Activated naive CD4-positive, alpha-beta T cell treated with Interleukin-2 at 50 U/mL for 16 hours (primary cell): ENCODE measurements at places on chromosomes 3 and 15.

- DNase-seq = no peak
Measured at GRCh38 chr15:25848784-25849156, 14.4 kb downstream of the ATP10A start.

- no peak for DNase-seq
Measured at GRCh38 chr3:50172626-50173220, 17.6 kb downstream of the SEMA3F start.

DNA sequence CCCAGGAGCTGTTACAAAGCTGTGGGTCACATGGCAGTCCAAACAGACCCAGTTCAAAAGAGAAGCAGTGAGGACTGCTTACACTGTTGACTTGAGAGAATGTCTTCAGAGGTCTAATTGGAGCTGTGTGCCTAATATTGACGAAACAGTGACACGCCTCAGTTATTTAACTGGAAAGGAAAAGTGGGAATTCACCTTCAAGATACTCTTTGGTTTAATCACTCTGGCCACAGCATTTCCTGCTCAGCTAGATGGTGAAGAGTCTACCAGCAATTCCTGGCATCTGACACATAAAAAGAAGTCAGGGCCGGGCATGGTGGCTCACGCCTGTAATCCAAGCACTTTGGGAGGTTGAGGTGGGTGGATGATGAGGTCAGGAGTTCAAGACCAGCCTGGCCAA lies 326.4 kb downstream of the SV2B start:
- peak; percentile 22 for DNase-seq

DNA sequence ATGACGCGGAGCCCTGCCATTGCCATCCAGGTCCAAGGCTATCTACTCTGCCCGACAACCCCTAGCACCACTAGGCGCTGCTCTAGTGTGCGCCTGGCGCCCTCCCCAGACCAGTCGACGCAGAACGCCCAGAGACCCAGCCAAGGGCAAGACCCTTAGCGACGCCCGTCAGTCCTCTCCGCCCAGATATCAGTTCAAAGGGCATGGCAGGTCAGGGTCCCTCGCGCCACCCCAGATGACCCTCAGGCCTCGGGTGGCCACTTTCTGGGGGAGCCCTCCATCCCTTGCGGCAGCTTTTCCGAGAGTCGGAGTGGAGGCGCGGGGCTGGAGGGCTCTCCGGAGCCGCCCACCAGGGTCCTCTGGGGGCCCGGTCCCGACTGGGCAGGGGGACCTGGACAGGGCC lies 371 bp upstream of the CLSTN2 start:
- DNase-seq = no peak

DNA sequence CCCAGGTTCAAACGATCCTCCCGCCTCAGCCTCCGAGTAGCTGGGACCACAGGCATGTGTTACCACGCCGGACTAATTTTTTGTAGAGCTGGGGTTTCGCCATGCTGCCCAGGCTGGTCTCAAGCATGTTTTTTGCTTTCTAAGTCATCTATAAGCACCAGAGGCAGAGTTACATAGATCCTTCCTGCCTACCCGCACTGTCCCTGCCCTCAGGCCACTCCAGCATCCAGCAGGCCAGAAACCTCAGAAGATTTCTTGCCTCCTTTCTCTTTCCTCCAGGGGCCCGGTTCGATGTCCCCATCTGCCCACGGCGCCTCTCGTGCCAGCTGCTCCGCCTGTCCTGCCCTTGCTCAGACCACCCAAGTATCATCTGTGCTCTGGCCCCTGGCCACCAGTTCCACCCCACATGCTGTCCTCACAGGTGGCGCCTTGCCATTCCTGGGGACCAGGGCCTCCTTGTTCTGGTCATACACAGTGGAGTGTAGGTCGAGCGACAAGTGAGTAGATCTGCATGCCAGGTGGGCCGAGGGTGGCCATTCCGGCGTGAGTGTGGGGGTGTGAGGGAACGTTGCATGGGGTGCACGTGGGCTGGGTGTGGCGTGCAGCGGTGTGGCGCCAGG lies 27.3 kb downstream of the KLHDC8B start:
- no peak for DNase-seq

GRCh38 chr15:52224211-52224610 lies 33.0 kb upstream of the GNB5 start:
- DNase-seq = no peak

DNA sequence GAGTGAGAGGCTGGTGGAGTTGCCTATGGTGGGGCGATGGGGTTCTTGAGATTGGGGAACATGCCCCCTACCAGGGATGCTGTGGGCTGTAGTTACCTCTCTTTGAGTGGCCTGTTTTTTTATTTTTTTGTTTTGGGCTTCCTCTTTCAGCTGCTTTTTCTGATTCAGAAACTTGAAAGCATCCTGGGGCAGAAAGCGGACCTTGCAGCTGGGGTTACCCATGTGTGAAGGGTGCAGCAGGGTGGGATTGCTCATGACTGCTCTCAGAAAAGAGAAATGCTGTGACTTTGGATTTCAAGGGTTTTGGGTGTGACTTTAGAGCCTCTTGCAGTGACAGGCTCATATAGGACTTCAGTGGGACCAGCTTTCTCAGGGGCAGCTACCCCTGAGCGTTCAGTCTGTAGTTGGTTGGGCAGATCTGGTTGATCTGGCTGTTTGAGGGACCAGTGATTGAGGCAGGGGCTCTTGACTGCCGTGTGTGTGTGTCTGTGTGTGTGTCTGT lies 1.8 kb downstream of the LIMD1 start:
- no peak for DNase-seq

DNA sequence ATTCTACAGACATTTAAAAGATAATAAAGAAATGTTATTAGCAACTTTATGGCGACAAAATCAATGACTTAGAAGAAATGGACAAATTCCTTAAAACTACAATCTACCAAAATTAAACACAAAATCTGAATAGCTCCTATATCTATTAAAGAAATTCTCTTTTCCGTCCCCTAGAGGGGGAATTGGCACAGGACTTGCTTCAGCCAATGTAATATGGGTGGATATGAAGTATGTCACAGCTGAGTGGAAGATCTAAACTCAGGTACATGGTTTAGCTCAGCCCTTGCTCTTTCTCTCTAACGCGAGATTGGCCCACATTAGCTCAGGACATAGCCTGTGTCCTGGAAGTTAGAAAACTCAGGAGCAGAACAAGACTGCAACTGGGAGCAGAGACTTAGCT lies 79.3 kb downstream of the DNAH12 start:
- no peak for DNase-seq

DNA sequence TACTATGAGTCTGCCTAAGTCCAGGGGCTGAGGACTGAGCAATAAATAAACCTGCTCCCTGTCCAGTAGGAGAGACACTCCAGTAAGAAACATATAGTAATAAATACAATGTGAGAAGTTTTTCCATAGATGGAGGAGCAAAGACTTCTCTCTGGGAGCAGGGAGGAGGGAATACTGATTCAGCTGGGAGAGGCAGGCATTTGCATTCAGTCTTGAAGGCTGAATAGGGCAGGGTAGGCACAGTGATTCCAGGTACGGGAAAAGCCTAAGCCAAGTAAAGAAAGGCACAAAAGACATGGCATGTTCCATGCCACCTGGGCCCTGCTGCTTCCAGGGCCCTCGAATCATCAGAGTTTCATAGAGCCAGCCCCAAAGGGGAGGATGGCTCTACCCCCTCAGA lies 59.6 kb upstream of the GLCE start:
- DNase-seq = no peak

GRCh38 chr3:57927916-57928315 lies 80.3 kb upstream of the FLNB start:
- no peak for DNase-seq

- DNase-seq = no peak
Measured at GRCh38 chr3:142925140-142925539, 36.3 kb upstream of the PCOLCE2 start.

- DNase-seq = no peak
Measured at GRCh38 chr15:28101201-28101600, 2.1 kb upstream of the OCA2 start.
